ENCODE measurements at places on chromosomes 4 and X.

GRCh38 chr4:82930848-82931755 is 30.6 kb downstream of the THAP9 start:
- DNase-seq, result no peak

GRCh38 chr4:101027721-101028120 is 319.6 kb downstream of the PPP3CA start:
- peak; percentile 72 for DNase-seq

- no peak for DNase-seq
Measured at GRCh38 chr4:13635286-13635799, 7.8 kb upstream of the BOD1L1 start.

- peak; percentile 31 for DNase-seq
Measured at GRCh38 chr4:116358633-116359222, 726.6 kb downstream of the TRAM1L1 start.

- DNase-seq, result no peak
Measured at GRCh38 chr4:4838936-4839810, 20.3 kb upstream of the MSX1 start.

Data from astrocyte (in vitro differentiated cells and primary cell).